ENCODE measurements at places on chromosomes 3 and 15.

- DNase-seq: no peak
These were observed 168.2 kb downstream of the CBLB start for GRCh38 chr3:105700575-105700974.

DNA sequence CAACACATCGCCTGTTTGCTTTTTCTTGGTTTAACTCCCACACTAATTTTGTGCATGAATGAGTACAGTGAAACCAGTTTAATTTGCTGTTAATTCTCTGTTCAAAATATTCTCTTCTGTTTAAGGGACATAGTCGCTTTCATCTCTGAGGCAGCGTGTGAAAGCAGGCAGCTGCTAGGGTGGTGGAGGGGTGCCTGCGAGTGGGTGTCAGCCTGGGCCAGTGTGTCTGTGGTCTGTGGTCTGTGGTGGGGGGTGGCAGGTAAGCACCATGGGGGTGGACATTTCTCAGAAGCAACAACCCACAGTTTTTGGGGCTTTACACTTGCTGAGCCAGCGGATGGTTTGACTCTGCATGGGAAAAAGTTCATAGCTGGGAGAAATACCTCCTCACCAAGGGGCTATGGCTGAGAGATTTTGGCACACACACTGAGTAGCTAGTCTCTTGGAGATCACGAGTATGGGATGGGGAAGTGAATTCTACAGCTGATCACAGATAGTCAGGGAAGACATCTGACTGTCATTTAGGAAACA lies 109.2 kb downstream of the EPHB1 start:
- DNase-seq: no peak

- DNase-seq: no peak
These were observed 52.6 kb downstream of the MTHFS start for GRCh38 chr15:79844221-79844620.

GRCh38 chr3:132652640-132653270 lies 6.9 kb downstream of the ACAD11 start:
- DNase-seq: no peak

DNA sequence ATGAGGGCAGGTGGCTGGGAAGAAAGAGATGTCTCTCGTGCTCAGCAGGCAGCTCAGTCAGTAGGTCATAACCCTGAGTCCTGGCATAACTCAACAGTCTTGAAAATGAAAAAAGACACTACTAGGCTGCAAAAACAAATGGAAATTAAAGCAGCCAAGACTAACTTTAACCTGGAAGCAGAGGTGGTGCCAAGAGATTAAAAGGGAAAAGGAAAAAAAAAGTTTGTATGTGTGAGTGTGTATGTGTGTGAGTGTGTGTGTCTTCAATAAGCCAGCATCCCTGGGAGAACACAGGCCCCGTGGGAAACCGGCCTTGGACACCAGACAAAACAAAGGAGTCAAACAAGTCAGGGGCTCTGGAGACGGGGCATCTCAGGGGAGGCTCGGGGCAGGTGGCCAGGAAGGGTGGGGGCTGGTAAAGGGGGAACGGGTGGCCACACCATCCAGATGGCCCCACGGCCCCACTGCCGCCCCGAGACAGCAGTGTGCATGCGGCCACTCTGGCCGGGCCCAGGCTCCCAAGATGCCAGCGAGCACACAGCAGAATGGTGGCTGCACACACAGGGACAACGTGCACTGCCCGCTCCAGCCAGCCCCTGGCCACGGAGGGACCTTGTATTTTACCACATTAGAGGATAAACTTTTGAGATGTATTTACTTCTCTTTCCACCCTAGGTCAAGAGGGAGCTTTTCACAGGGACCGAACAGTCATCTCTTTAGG lies 23.8 kb downstream of the CYFIP1 start:
- no peak for DNase-seq

- DNase-seq: no peak
These were observed 30.0 kb upstream of the ABHD17C start for GRCh38 chr15:80665151-80665550.

DNA sequence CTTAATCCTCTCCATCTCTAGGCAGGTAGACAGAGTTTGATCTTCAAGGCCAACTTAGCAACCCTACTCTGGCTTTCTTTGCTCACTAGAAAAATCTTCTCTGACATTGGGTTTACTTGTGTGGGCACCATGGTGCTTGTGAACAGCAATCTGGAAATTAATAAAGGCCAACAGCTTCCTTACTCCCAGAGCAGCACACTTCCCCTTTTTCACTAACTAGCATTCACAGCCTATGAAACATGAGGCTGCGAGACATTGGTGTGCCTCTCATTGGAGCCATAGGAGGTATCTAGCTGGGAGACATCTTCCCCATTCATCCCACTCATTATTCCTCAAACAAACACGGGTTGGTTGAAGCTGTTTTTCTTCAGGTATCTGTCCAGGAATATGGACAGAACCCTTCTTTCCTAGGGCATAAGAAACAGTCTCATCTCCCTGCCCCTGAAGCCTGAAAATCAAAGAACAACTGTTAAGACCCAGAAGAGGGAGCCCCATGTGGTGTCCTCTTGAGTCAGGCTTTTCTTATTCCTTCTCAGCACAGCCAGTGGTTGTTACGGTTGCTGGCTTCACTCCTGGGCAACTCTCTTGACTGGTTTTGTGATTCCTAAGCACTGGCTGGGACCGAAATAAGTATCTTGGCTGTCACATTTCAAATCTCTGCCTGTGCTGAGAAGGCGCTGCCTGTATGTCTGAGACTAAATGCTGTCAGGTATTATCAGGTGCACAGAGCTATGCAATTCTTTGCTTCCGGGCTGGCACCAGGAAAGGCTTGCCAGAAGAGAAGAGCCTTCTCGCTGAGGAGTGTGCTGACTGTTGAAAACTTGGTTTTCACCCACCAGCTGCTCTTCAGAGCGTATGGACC lies 194.4 kb downstream of the FEZF2 start:
- DNase-seq: no peak

GRCh38 chr15:77627581-77627980 lies 5.1 kb downstream of the LINGO1 start:
- DNase-seq: no peak

GRCh38 chr3:117346901-117347300 lies 637.3 kb downstream of the TUSC7 start:
- DNase-seq: no peak

GRCh38 chr15:68158046-68158628 lies 47.0 kb downstream of the CALML4 start:
- DNase-seq: no peak

GRCh38 chr3:184295771-184296170 lies 3.3 kb upstream of the PSMD2 start:
- no peak for DNase-seq

DNA sequence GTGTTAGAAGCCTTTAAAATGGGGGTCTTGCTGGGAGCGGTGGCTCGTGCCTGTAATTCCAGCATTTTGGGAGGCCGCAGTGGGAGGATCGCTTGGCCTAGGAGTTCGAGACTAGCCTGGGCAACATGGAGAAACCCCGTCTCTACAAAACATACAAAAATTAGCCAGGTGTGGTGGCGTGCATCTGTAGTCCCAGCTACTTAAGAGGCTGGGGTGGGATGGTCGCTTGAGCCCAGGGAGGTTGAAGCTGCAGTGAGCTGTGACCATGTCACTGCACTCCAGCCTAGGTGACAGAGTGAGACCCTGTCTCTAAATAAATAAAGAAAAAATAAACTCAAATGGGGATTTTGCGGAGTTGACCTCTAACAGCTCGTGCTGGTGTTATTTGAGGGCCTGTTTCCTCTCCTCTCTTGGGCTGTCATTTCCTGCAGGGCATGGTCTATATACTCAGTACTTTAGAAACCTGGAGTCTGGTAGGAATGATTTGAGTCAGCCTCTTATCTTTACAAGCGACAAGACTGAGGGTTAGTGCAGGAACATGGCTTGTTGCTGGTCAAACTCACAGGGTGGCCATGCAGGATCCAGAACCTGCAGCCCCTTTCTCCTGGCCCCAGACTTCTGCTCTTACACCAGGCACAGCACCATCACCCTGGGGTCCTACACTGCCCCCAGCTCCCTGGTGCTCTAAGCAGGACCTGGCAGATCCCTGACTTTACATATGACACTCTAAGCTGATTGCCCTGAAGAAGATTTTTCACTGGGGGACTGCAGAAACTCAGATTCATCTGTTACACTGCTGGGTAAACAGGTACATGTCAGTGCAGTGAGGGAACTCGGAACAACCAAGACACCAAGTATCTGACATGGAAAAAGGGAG lies 15.1 kb downstream of the EHD4 start:
- DNase-seq: no peak

DNA sequence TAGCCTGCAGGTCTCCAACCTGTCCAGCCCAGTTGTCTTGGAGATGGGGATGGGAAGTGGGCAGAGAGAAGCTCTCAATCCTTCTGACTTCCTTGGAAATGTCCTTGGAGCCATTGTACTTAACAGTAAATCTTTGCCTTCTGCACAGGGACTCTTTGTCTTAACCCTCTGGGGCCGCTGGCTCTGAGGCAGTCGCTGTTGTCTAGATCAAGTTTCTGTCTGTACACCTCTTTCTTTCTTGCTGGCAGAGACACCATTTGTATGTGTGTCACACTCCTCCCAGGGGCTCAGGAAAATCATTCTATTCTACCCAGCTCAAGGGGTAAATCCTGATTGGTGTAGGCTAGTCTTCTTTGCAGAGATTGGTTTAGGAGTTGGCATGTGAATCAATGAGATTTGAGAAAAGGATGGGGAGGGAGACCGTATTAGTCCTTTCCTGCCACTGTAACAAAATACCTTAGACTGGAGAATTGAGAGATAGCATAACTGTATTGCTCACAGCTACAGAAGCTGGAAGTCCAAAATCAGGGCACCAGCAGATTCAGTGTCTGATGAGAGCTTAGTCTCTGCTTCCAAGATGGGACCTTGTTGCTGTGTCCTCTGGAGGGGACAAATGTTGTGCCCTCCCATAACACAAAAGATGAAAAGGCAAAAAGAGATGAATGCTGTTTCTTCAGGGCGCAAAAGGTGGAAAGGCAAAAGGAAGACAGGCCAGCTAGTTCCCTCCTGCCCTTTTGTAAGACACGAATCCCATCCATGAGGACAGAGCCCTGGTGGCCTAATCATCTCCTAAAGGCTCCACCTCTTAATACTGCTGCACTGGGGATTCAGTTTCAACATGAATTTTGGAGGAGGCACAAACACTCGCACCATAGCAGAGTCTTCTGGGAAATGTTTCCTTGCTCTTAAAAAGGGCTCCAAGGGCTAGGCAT lies 66.3 kb downstream of the PPCDC start:
- DNase-seq: no peak

Measured in left hindlimb (tissue), 1 donor.